Uterus (tissue), 4 donors: ENCODE measurements at places on chromosomes 5 and 9. TPM values are rescaled to one million over a fixed set of nuclear protein-coding genes. Genes with fewer than 3 reads are reported as not detected.
A peak's percentile ranks its signal among the peaks of the same experiment; 100 is the strongest.

- no peaks in the 10 kb centered on the region for H3K27me3 ChIP-seq
- DNase-seq: no peak
- no peak overlapping the region for H3K4me3 ChIP-seq
- H3K27ac ChIP-seq: no peak overlapping the region
Observed at GRCh38 chr9:75669721-75670120, 220.8 kb upstream of the PCSK5 start.

- H3K4me1 ChIP-seq: no peaks in the 10 kb centered on the region
- H3K4me3 ChIP-seq: no peak overlapping the region
- no peak overlapping the region for H3K27ac ChIP-seq
- DNase-seq: no peak
- no peaks in the 10 kb centered on the region for H3K27me3 ChIP-seq
- no peaks in the 10 kb centered on the region for H3K36me3 ChIP-seq
Observed at GRCh38 chr5:643811-644271, 31.7 kb downstream of the CEP72 start.

AGXT2 gene
- total RNA-seq: not detected

DNA sequence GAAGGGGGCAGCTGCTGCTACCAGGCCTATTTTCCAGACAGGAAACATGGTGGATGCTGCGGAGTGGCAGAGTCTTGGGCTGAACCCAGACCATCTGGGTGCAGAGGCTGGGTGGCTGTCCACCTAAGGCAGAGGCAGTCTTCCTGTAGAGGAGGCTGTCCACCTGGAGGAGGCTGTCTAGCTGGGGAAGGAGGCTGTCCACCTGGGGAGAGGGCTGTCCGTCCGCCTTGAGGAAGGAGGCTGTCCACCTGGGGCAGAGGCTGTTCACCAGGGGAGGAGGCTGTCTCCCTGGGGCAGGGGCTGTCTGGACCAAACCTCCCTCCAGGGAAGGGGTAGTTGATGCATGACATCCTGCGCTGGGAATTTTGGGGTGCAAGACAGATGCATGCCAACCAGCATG is 39.2 kb upstream of the BARHL1 start:
- no peaks in the 10 kb centered on the region for H3K27me3 ChIP-seq
- no peak overlapping the region for H3K4me3 ChIP-seq
- no peaks in the 10 kb centered on the region for H3K4me1 ChIP-seq
- no peak for DNase-seq
- no peak overlapping the region for H3K27ac ChIP-seq

DNA sequence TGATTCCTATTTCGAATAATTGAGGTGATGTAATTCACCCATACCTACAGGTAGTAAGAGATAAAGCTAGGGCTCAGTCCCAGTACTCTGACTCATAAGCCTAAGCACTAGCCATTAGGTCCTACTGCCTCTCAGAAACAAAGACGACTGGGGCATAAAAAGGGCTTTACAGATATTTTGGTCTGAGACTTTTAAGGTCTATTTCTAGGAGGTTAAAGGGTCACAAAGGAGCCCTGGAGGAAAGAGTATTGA is 69.8 kb downstream of the SGCD start:
- H3K27ac ChIP-seq: peak overlapping the region; percentile 72
- H3K36me3 ChIP-seq: no peaks in the 10 kb centered on the region
- H3K4me3 ChIP-seq: no peak overlapping the region
- no peaks in the 10 kb centered on the region for H3K27me3 ChIP-seq
- DNase-seq: no peak

DNA sequence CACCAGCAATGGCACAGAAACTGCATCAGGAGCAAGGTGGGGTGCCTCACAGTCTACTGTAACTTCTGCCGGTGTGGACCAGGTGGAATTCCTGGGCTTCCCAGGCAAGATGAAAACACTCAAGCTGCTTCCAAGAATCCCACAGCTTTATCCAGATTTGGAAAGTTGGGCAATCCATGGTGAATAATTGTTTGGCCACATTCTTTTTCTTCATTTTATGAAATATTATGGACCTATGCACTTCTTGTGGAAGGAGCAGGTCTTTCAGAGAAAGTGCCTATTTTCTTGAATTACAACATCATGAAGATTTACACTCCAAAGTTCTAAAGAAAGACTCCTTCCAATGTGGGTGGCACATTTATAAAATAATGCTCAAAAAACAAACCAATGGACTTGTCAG is 503.6 kb downstream of the SEMA5A start:
- DNase-seq: no peak
- no peak overlapping the region for H3K4me3 ChIP-seq
- no peak overlapping the region for H3K27ac ChIP-seq

GDNF gene
- 1.0 TPM for total RNA-seq

DNA sequence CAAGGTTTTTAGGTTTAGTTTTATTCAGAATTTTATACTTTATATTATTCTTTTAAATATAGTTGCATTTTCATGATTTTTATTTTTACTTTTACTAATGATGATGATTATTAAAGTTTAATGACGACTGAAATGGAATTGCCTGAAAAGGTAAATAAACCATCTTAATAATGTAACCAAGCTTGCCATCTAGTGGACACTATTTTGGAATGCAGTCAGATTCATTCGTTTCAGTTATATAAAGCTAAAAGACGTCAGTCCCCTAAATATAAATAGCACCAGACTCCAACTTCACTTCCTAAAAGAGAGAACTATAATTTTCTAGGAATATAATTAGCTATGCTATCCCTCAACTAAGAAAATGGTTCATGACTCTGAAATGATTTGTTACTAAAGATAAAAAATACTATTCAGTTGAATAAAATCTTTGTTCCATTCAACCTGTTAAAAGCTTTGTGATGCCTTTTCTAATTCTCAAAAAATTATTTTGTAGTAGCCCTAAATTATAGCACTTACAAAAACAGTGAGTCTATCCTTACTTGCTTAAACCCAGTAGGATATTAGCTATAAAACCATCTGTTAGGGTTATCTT is 19.9 kb downstream of the ABITRAM start:
- H3K27ac ChIP-seq: peak overlapping the region; percentile 75
- no peaks in the 10 kb centered on the region for H3K4me1 ChIP-seq
- H3K4me3 ChIP-seq: no peak overlapping the region
- H3K36me3 ChIP-seq: no peaks in the 10 kb centered on the region
- no peak for DNase-seq

DNA sequence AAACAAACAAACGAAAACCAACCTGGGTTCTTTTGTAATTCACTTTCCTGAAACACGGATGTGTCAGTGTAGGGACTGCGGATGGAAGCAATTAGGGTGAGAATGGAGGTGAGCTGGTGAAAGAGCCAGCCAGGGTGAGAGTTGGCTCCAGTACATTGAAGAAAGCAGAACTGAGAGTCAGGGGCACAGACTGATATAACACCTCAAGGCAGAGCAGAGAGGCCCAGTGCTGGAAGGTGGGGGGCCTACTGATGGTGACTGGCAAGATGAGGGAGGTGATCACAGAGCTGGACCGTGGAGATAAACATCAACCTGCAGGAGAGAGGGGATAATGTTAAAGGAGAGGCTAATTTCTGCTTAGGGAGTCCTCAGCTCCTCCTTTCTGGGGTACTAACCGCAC is 221.1 kb downstream of the MAN2A1 start:
- H3K27ac ChIP-seq: no peak overlapping the region
- DNase-seq: no peak
- H3K27me3 ChIP-seq: no peaks in the 10 kb centered on the region
- no peak overlapping the region for H3K4me3 ChIP-seq
- H3K4me1 ChIP-seq: no peaks in the 10 kb centered on the region
- H3K36me3 ChIP-seq: no peaks in the 10 kb centered on the region

DNA sequence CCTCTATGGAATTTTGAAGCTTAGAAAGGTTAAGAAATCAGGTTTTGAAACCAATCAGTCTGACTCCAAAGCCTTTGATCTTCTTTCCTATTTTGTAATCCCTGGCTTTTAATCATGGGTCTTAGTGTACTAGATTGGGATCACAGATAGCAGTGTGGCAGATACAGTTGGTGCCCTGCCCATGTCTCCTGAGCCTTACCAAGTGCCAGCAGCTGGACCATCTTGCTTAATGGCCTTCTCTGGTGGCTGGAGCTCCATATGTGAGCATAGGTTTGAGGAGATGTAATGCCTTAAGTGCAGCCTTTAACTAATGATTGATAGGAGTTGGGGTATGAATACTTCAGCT is 16.7 kb upstream of the RIC1 start:
- H3K4me3 ChIP-seq: no peak overlapping the region
- H3K27ac ChIP-seq: no peak overlapping the region
- no peak for DNase-seq
- no peaks in the 10 kb centered on the region for H3K27me3 ChIP-seq
- no peaks in the 10 kb centered on the region for H3K4me1 ChIP-seq

DNA sequence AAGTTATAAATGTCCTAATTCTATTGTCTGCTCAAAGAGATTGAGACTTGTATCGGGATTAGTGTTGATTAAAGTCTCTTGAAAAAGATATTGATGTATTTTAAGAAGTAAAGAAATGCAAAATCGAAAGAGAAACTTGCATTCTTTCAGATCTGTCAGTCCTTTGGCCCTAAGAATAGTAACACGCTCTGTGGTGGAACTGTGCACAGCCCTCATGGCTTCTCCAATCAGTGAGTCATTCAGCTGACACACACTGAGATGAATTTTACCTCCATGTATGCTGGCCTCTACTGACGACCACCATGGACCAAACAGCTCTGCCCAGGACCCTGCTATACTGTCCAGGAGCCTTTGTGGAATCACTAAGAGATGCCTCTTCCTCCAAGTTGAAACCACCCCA is 232.4 kb downstream of the ESM1 start:
- H3K4me1 ChIP-seq: no peaks in the 10 kb centered on the region
- no peak for DNase-seq
- H3K27me3 ChIP-seq: no peaks in the 10 kb centered on the region

DNA sequence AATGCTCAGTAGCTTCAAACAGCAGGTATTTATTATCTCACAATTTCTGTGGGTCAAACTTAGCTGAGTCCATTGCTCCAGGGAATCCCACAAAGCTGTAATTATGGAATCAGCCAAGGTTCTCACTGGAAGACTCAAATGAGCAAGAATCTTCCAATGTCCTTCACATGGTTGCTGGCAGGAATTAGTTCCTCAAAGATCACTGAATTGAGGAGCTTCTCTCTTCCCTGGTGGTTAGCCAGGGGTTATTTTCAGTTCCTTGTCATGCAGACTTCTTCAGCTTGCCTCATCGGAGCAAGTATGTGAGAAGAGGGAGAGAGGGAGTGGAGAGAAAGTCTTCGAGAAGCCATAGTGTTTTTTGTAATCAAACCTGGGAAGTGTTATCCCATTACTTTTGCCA is 2331.9 kb downstream of the MAT2B start:
- no peak overlapping the region for H3K27ac ChIP-seq
- H3K4me3 ChIP-seq: no peak overlapping the region
- H3K27me3 ChIP-seq: no peaks in the 10 kb centered on the region
- no peaks in the 10 kb centered on the region for H3K36me3 ChIP-seq
- no peak for DNase-seq
- no peaks in the 10 kb centered on the region for H3K4me1 ChIP-seq

KIF20A gene
- not detected for total RNA-seq

PCDHB15 gene
- 14.0 TPM for total RNA-seq

GRCh38 chr9:89933578-89933977 is 328.8 kb downstream of the GADD45G start:
- no peaks in the 10 kb centered on the region for H3K36me3 ChIP-seq
- no peak overlapping the region for H3K4me3 ChIP-seq
- no peaks in the 10 kb centered on the region for H3K4me1 ChIP-seq
- H3K27ac ChIP-seq: no peak overlapping the region
- no peak for DNase-seq

DNA sequence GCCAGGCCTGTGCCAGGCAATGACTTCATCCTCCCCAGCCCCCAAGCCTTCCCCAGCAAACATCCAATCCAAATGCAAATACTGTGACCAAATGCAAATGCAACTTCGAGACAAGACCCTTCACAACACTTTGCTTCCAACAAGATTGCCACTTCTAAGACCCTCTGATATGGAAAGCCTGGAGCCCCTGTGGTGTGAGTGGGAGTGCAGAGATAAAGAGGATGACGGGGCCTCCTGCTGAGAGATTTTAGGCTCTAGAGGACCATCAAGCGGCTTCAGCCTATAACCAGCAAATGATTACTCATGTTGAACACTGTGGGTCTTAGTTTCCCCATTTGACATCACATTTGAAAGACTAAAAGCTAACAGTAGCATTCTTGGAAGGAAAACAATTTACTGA is 46.6 kb upstream of the GABRP start:
- H3K27me3 ChIP-seq: no peaks in the 10 kb centered on the region
- H3K4me3 ChIP-seq: no peak overlapping the region
- H3K27ac ChIP-seq: no peak overlapping the region
- DNase-seq: no peak

GRCh38 chr5:1176473-1177391 is 24.7 kb upstream of the SLC6A19 start:
- H3K27me3 ChIP-seq: no peaks in the 10 kb centered on the region
- no peaks in the 10 kb centered on the region for H3K36me3 ChIP-seq

- no peaks in the 10 kb centered on the region for H3K27me3 ChIP-seq
- no peak overlapping the region for H3K27ac ChIP-seq
- no peak overlapping the region for H3K4me3 ChIP-seq
- no peaks in the 10 kb centered on the region for H3K36me3 ChIP-seq
- no peaks in the 10 kb centered on the region for H3K4me1 ChIP-seq
- DNase-seq: no peak
Observed at GRCh38 chr5:23132231-23132630, 279.1 kb upstream of the CDH12 start.

GRCh38 chr5:59081693-59082092 is 498.8 kb downstream of the RAB3C start:
- no peak overlapping the region for H3K4me3 ChIP-seq
- H3K4me1 ChIP-seq: no peaks in the 10 kb centered on the region
- no peaks in the 10 kb centered on the region for H3K36me3 ChIP-seq
- no peak overlapping the region for H3K27ac ChIP-seq

DNA sequence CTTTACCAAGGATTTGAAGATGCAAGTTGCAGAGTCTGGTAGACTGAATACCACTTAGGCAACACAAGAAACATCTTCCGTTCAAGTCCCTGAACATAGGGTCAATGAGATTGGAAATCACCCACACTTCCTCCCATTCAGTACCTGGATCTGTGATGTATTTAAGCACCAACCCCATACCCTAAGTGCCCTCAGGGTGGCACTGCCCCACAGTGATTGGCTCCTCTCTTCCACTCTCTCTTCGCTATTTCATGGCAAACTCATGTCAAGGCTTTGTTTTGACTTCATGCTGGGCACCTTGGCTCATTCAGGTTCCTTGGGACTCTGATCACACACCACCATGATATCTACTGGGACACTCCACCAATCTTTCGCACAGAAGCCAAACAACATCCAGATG is 53.7 kb downstream of the GGTA1 start:
- no peak overlapping the region for H3K27ac ChIP-seq
- no peak for DNase-seq
- no peaks in the 10 kb centered on the region for H3K36me3 ChIP-seq
- H3K27me3 ChIP-seq: no peaks in the 10 kb centered on the region

NUTM2G gene
- total RNA-seq: not detected

DNA sequence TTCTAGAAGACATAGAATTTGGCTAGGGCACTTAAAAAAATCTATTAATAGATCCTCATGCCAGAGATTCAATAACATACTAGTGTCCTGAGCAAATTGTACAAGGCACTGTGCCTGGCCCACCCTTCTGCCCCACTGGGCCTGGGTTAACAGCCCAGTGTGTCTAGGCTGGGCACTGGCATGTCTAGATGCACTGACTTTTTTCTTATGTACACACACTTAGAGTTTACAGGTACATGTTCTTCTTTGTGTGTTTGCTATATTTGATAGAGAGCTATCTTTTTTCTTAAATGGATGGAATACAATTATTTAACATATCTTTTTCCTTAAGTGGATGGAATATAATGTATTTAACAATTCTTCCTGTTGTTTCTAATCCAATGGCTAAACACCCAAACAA is 241.5 kb downstream of the AUH start:
- no peak for DNase-seq
- peaks cover 6% of the 10 kb centered on the region for H3K4me1 ChIP-seq
- no peaks in the 10 kb centered on the region for H3K27me3 ChIP-seq
- peak overlapping the region; percentile 87 for H3K27ac ChIP-seq

ALDH1A1 gene
- total RNA-seq: 87.9 TPM
